IPS DF 19.7 (cell line): ENCODE measurements at places on chromosomes 6 and 20.

- no peak for DNase-seq
These were observed 54.3 kb upstream of the BACH2 start for GRCh38 chr6:90350689-90351554.

GRCh38 chr20:15515691-15516090 lies 1057.6 kb downstream of the KIF16B start:
- DNase-seq: no peak

- DNase-seq: no peak
These were observed 1.3 kb downstream of the SUPT3H start for GRCh38 chr6:45376310-45377042.

- DNase-seq: no peak
These were observed 13.7 kb downstream of the ABHD12 start for GRCh38 chr20:25376886-25377285.

GRCh38 chr6:155440398-155441111 lies 15.1 kb downstream of the NOX3 start:
- DNase-seq: no peak

GRCh38 chr6:74925683-74926082 lies 280.2 kb downstream of the COL12A1 start:
- DNase-seq: no peak

DNA sequence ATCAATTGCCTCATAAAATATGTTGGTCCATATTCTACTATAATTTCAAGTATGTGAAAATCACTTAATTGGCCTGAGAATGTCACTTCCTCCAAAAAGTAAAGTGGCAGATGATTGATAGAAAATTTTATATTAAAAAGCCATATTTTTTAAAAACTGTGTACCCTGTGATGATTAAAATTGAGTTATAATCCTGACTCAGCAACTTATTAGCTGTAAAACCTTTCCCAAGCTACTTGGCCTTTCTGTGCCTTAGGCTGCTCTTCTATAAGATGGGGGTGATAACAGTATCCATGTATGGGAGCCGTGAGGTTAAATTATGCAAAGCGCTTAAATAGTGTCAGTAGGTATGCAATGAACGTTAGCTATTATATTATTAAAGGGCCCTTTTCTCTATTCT lies 524.4 kb downstream of the TFAP2A start:
- no peak for DNase-seq

DNA sequence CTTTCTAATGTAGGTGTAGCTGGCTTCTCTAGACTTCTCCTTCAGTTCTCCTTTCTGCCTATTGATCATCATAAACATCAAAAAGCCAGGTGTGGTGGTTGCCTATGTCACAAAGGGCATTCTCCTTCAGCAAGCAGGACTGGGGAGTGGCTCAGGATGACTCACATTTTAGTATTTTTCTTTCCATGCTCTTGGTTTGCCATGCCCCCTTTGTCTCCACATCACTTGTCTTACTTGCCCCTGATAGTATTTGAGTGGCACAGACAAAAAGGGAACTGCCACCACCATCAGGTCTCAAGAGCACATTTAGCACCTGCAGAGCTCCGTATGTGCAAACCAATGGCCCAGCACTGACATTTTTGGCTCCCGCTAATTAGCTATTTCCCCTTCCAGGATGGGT lies 698.8 kb downstream of the DHX35 start:
- DNase-seq: no peak

- no peak for DNase-seq
These were observed 91.2 kb downstream of the ISM1 start for GRCh38 chr20:13312300-13312699.

GRCh38 chr20:15012566-15012965 lies 675.2 kb upstream of the FLRT3 start:
- no peak for DNase-seq

GRCh38 chr6:34955442-34955841 lies 66.4 kb downstream of the ANKS1A start:
- no peak for DNase-seq

GRCh38 chr20:44394702-44395460 lies 39.4 kb downstream of the HNF4A start:
- DNase-seq: no peak

- no peak for DNase-seq
These were observed 303.9 kb upstream of the SGK1 start for GRCh38 chr6:134621858-134622257.

DNA sequence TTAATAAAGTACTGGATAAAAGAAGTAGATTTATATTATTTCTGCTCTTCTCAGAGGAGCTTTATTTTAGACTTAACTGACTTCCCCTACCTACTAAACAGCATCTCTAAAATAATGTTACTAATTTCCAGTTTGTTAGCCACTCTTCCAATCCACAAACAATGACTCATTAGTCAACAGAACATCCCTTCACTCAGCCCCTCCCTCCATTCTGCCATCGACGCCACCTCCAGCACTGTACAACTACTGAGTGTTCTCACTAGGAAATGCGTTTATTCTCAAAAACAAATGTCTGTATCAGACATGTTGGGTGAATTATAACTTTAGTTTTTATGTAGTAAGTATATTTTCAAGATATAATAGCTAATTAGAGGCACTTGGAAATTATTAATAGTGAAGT lies 427.0 kb downstream of the EYS start:
- DNase-seq: no peak

GRCh38 chr6:37699138-37699766 lies 1.6 kb upstream of the MDGA1 start:
- DNase-seq: no peak
